GM23338 (cell line): ENCODE measurements at places on chromosomes 7 and 10. TPM values are rescaled to one million over a fixed set of nuclear protein-coding genes. Genes with fewer than 3 reads are reported as not detected.

Gene CNNM1
- total RNA-seq, result 0.74 and 0.90 TPM in 2 replicates

DNA sequence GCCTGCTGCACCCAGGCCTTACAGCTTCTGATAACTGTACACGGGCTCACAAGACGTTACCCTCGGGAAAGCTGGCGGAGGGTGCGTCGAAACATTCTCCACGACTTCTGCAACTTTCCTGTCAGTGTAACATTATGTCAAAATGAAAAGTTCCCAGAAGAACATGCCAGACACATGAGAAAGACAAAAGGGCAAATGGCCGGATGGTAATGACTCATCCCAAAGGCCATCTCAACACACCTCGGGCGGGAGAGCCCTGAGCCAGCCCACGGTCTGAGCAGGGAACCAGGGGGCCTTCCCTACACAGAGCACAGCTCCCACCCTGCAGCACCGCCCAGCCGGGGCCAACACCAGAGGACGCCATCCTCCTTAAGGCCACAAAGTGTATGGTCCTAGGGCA lies 118.7 kb downstream of the MAD1L1 start:
- H3K4me3 ChIP-seq, result no peak overlapping the region
- H3K4me1 ChIP-seq, result no peaks in the 10 kb centered on the region
- no peak for DNase-seq
- H3K27me3 ChIP-seq, result no peaks in the 10 kb centered on the region

DNA sequence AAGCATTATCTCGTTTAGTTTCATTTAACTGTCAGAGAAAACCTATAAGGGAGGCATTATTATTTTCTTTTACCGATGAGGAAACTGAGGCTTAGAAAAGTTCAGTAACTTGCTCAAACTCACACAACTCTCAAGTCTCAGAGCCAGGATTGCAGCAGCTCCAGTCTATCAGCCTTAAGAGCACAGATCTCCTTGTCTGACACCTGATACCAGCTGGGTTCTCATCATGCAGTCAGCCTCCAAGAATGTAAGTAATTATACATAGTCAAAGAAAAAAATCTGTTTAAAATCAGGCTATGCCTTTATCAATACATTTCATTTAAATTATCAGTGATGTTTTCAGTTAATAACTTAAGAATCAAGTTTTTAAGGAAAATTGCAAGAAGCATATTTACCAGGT lies 236.6 kb upstream of the TCF7L2 start:
- H3K36me3 ChIP-seq, result no peaks in the 10 kb centered on the region
- peaks cover 37% of the 10 kb centered on the region for H3K4me1 ChIP-seq
- H3K4me3 ChIP-seq, result no peak overlapping the region
- no peak overlapping the region for H3K27ac ChIP-seq

- H3K27ac ChIP-seq, result no peak overlapping the region
- no peaks in the 10 kb centered on the region for H3K4me1 ChIP-seq
Observed at GRCh38 chr10:30804478-30805055, 175.0 kb upstream of the LYZL2 start.

GRCh38 chr10:129704225-129704624 lies 237.2 kb downstream of the MGMT start:
- no peaks in the 10 kb centered on the region for H3K4me1 ChIP-seq
- DNase-seq, result no peak
- no peak overlapping the region for H3K27ac ChIP-seq
- H3K4me3 ChIP-seq, result no peak overlapping the region

DNA sequence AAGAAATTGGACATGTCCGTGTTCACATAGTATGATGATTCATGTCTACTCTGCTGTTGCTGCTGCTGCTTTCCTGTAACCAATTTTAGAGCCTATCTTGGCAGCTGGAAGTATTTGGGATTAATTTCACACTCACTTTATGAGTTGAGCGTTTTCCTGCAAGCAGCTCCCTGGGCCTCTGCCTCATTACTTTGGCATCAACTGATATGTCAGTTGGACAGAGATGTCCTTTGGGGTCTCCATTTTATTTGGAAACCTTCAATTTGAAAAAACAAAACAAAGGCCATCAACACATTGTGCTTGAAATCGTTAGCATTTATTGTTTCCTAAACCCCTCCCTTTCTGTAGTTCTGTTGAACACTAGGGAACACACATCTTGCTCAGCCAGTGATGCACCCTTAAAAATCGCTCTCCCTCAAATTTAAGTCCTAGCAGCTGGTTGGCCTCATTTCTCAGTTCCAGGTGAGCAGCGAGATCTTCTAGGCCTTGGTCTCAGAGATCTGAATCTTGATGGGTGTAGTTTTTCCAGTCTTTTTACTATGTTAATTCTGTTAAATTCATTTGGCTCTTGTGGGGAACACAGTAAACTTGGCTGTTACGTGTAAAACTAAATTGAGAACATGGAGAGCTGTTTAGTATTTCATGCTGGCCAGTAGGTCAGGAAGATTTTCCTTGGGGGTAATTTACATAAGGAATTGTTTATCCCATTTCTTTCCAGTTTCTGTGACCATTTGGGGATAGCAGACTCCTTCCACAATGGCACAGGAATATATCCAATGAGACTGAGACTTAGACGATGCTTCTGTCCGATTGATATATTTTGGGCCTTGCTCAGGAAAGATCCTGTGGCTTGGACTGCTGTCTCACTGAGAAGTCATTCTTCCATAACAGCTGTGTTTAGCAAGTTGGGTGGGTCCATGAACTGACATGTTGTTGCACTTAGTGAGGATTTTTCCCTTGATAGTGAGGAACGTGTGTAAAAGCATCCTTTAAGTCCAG lies 371.6 kb downstream of the BBS9 start:
- H3K4me1 ChIP-seq, result peaks cover 7% of the 10 kb centered on the region
- H3K36me3 ChIP-seq, result no peaks in the 10 kb centered on the region
- H3K27ac ChIP-seq, result no peak overlapping the region
- DNase-seq, result no peak
- no peaks in the 10 kb centered on the region for H3K27me3 ChIP-seq
